AG09309 (cell line): ENCODE measurements at places on chromosomes 3 and 15.

DNA sequence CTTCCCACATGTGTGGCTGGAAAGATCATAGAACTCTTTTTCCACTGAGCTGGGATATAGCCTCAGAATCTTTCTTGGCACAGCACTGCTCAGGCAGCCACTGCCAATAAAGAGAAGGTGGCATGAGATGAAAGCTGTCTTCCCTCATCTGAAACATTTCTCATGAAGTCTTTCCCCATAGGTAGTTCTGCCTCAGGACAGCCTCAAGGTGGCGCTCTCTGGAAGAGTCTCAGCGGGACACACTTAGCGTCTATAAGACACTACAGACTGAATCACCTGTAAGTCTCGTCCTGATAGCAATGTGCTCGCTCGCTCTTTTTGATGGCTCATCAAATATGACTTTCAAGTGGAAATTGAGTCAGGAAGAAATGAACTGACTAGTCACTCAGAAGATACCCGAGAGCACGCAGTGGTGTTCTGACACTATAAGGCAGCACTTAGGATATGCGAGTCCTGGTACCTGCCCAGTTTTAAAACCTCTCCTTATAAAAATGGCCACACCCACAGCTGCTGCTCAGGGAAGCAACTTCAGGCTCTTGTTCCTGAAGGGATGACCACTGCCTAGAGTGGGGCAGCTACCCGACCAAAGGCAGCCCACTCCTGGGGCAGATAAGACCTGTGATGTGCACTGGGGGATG is 269.5 kb downstream of the SUCLG2 start:
- no peak for DNase-seq

DNA sequence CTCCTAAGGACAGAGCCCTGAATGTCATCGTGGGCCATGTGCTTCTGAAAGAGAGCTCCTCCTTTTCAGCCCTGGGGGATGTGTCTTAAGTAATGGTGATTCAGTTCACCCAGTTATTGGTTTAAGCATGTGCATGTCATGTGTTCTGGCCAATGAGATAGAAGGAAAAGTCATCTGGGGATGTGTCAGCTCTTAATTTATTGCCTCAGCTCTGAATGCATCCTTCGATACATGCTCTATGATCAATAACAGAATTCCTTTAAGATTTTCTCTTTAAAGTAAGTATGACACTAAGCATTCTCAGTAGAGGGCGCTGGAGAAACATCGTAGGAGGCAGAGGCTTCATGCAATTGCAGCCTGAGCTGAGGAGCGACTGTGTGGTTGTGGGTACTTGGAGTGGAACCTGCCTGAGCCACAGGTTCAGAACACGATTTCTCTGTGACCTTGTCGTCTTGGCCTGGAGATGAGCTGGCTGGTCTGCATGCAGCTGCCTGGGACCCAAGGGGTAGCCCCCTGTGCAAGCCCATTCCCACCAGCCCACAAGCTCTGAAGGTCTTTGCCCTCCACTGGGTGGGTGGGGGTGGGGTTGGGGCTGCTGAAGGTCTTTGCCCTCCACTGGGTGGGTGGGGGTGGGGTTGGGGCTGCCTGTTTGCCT is 69.5 kb downstream of the C3orf38 start:
- peak; percentile 18 for DNase-seq

- no peak for DNase-seq
Measured at GRCh38 chr3:43816372-43816771, 125.6 kb downstream of the ABHD5 start.

DNA sequence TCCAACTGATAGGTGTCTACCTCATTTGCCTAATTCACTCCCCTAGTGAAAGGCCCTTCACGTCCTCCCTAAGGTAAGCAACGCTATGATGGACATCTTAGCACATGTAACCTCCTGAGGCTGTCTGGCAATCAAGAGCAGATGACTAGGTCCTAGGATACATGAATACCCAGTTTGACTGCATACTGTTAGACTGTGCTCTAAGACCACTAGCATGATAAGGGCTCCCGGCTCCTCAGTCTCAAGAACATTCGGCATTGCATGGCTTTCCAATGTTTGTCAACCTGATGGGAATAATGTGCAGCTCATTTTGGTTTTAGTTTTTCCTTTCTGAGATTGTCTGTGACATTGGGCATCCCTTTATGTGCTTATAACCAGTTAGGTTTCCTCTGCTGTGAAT is 152.1 kb downstream of the UACA start:
- no peak for DNase-seq

- DNase-seq = no peak
Measured at GRCh38 chr3:120441776-120442175, 9.0 kb downstream of the FSTL1 start.

- no peak for DNase-seq
Measured at GRCh38 chr3:42658771-42659390, 5.4 kb downstream of the ZBTB47 start.

DNA sequence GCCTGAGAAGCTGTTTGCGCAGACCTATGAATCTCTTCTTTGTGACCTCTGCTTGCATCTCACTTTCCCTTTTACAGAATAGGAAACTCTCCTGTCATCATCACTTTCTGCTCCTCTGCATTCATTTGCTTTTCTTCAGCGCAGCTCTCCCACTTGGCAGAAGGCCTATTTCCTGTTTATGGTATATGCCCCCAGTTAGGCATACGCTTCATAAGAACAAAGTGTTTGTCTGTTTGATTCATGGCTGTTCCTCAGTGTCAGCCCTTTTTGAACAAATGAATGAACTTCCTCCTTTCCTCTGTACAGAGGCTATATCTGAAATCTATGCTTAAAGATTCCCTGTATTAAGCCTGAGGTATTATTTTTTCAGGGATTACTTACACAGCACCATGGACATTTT is 1216.9 kb upstream of the GBE1 start:
- no peak for DNase-seq

DNA sequence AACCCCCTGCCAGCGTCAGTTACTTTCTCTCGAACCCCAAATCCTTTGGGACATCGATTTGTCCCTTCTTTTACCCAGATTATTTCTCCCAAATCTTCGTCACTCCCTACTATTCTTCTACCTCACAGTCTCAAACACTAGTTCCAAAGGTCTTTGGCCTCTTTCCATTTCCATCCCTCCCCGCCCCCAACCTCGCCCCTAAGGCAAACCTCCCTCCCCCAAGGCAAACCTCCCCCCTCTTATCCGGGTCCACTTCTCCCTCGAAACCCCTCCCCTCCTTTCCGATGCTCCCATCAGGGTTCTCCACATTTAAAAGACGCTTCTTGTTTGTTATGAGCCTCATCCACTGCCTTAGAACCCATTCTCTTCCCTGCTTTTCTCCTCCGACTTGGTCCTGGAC is 583 bp downstream of the EAF1 start:
- no peak for DNase-seq

- DNase-seq = peak; percentile 84
Measured at GRCh38 chr15:51121118-51121517, 26.4 kb upstream of the TNFAIP8L3 start.

- no peak for DNase-seq
Measured at GRCh38 chr15:78047761-78048627, 29.5 kb downstream of the TBC1D2B start.

DNA sequence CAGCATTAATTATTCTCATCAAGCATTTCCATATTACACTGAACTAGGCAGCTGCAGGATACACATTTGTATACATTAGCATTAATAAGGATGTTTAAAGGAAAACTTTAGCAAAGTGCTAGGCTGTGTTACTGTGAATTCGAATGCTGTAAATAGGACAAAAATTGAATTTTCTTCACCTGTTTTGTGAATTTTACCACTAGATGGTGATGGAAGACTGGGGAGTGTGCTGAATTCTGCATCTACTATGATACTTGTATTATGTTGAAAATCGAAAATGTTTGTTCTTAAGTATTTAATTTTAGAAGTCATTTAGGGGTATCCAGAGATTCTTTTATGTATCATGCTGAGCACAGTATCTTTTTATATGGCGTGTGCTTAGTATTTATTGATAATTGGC is 12.3 kb upstream of the P2RY14 start:
- no peak for DNase-seq

DNA sequence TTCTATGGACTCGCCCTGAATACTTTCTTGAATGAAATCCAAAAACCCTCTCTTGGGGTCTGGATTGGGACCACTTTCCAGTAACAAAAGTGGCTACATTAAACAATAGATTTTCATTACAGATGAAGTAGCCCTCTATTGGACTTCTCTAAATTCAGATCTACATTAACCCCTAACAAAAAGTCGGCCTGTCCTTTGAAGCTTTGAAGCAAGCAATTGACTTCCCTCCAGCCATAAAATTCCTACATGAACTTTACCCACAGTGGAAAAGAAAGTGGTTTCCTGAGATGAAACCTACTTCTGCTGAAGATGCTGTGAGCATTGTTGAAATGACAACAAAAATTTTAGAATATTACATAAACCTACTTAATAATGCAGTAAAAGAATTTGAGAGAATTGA is 967.1 kb upstream of the ROBO1 start:
- DNase-seq = no peak

- no peak for DNase-seq
Measured at GRCh38 chr3:131801566-131801965, 233.2 kb downstream of the CPNE4 start.

DNA sequence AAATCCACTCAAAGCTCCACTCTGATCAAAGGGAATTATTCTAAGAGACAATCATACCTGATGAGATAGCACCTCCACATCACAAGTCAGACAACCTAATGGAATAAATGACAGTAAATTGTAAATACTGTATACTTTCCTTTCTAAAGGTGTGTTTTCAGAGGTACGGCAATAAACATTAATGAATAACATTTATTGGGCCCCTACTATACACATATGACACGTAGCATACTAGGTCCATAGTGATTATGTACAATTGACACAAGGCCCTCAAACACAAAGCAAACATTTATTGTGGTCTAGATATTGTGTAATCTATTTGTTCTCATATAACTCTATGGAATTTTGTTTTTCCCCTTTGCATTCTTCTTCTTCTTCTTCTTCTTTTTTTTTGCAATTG is 429.8 kb downstream of the FOXP1 start:
- no peak for DNase-seq

DNA sequence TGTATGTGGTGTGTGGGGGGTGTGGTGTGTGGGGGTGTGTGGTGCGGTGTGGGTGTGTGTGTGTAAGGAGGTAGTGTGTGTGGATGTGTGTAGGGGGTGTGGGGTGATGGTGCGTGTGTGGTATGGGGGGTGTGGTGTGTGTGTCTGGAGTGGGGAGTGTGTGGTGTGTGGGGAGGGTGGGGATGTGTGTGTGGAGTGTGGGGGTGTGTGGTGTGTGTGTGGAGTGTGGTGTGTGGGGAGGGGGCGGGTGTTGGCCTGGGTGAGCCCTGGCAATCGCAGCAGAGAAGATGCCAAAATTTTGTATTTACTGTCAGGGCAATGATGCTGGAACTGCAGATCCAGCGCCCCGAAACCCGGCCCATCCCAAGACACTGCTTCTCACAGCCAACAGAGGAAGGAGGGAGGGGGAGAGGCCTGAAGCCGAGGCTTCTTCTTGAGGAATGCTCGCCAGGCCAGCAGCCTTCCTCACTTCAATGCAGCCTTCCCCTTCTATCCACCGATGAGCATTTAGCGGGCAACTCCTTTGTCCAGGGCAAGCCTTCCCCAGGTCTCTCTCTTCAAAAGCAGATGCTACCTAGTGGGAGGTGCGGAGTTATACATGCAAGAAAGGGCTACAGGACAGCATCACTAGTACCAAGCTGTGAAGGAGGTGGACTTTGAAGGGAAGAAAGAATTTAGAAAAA is 11.9 kb upstream of the SRP14 start:
- no peak for DNase-seq
